ENCODE measurements at places on chromosomes 16 and 17. TPM values are rescaled to one million over a fixed set of nuclear protein-coding genes. Genes with fewer than 3 reads are reported as not detected.

DNA sequence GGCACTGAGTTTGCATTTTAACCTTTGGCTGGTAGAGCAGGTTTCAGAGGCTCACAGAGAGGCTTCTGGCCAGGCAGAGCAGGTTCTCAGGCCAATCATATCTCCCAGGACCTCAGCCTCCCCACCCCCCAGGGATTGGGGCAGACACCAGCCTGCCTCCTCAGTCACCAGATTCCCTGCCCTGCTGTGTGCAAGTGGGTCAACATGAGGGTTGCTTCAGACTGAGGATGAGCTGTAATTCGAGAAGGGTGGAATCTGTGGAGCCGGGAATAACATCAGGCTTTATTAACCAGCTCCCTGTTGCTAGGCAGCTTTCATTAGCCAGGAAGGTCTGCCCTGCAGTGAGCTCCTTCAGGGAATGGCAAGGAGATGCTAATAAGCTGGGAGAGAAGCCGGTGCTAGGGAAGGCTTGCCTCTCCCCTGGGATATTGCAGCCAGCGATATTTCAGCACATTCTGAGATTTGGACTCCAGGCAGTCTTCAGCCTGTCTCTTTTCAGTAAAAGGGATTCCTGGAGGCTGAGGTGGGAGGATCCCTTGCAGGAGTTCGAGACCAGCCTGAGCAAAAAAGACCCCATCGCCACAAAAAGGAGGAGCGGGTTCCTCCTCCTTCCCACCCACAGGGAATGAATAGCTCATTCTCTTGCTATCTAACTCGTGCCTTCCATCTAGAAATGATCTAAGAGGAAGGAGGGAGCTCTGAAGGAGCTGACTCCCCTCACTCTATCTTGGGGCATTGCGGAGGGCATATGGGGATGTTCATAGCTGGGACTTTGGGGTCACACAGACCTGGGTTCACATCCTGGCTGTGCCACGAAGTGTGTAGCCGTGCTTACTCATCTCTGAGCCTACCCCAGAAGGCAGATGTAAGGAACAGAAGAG lies 10.7 kb downstream of the SGSM2 start:
- no peak overlapping the region for H3K4me3 ChIP-seq
- no peaks in the 10 kb centered on the region for H3K27me3 ChIP-seq
- H3K27ac ChIP-seq: no peak overlapping the region
- DNase-seq: no peak
- H3K36me3 ChIP-seq: peaks cover 11% of the 10 kb centered on the region

GRCh38 chr16:27414788-27415431 lies 12.9 kb downstream of the IL21R start:
- no peak overlapping the region for H3K4me3 ChIP-seq
- no peaks in the 10 kb centered on the region for H3K27me3 ChIP-seq
- no peak for DNase-seq
- H3K27ac ChIP-seq: no peak overlapping the region

- H3K27ac ChIP-seq: no peak overlapping the region
- DNase-seq: no peak
- no peaks in the 10 kb centered on the region for H3K36me3 ChIP-seq
These were observed 196.4 kb upstream of the KIF2B start for GRCh38 chr17:53626286-53626685.

Gene LGALS9C
- not detected for polyA plus RNA-seq

- peaks cover 38% of the 10 kb centered on the region for H3K4me1 ChIP-seq
- peak; percentile 70 for DNase-seq
- no peaks in the 10 kb centered on the region for H3K36me3 ChIP-seq
- H3K27ac ChIP-seq: peak overlapping the region; percentile 77
- peak overlapping the region; percentile 83 for H3K4me3 ChIP-seq
These were observed 375 bp upstream of the SPN start for GRCh38 chr16:29662729-29663015.

- H3K27me3 ChIP-seq: no peaks in the 10 kb centered on the region
- H3K4me3 ChIP-seq: peak overlapping the region; percentile 78
- H3K4me1 ChIP-seq: peaks cover 22% of the 10 kb centered on the region
- H3K36me3 ChIP-seq: no peaks in the 10 kb centered on the region
These were observed 2.1 kb upstream of the ESRP2 start for GRCh38 chr16:68238029-68238345.

Gene CDH3
- polyA plus RNA-seq: 0.14 TPM

- no peaks in the 10 kb centered on the region for H3K27me3 ChIP-seq
- no peak overlapping the region for H3K4me3 ChIP-seq
- H3K27ac ChIP-seq: no peak overlapping the region
- no peak for DNase-seq
These were observed 62.0 kb upstream of the MARCHF10 start for GRCh38 chr17:62870030-62870541.

Gene ABCC3
- not detected for polyA plus RNA-seq

Data from CD8-positive, alpha-beta memory T cell (primary cell).